ENCODE measurements at places on chromosomes 2 and 18. TPM values are rescaled to one million over a fixed set of nuclear protein-coding genes. Genes with fewer than 3 reads are reported as not detected.

INO80D gene
- 5.4 TPM for total RNA-seq

DSG4 gene
- total RNA-seq, result 0.05 TPM

PLEKHB2 gene
- 68.9 TPM for total RNA-seq

MSH6 gene
- 47.7 TPM for total RNA-seq

IL18RAP gene
- total RNA-seq, result not detected

WDR43 gene
- total RNA-seq, result 58.0 TPM

REG1B gene
- total RNA-seq, result not detected

CENPO gene
- 9.5 TPM for total RNA-seq

HOXD9 gene
- not detected for total RNA-seq

NOL4 gene
- not detected for total RNA-seq

GPR39 gene
- 10.9 TPM for total RNA-seq

CREG2 gene
- total RNA-seq, result 3.9 TPM

GKN2 gene
- total RNA-seq, result not detected

ABCG5 gene
- total RNA-seq, result not detected

ASXL3 gene
- under 0.01 TPM for total RNA-seq

RGPD3 gene
- 0.09 TPM for total RNA-seq

ALPG gene
- total RNA-seq, result not detected

SIGLEC15 gene
- 0.07 TPM for total RNA-seq

KIF5C gene
- total RNA-seq, result not detected

RMC1 gene
- 19.2 TPM for total RNA-seq

HSBP1L1 gene
- 30.8 TPM for total RNA-seq

WDPCP gene
- 5.3 TPM for total RNA-seq

TMEM169 gene
- total RNA-seq, result 3.2 TPM

CNNM3 gene
- 4.7 TPM for total RNA-seq

TSPYL6 gene
- total RNA-seq, result not detected

DSG2 gene
- total RNA-seq, result 93.5 TPM

OR6B2 gene
- not detected for total RNA-seq

TNFAIP6 gene
- total RNA-seq, result not detected

TFPI gene
- 4.4 TPM for total RNA-seq

ZSWIM2 gene
- total RNA-seq, result not detected

CCDC93 gene
- total RNA-seq, result 5.2 TPM

POTEC gene
- total RNA-seq, result not detected

Data from airway epithelial cell (primary cell).